A549 treated with CORT108297 at 1 μM for 4 hours (cell line): ENCODE measurements at places on chromosomes 5 and 9. TPM values are rescaled to one million over a fixed set of nuclear protein-coding genes. Genes with fewer than 3 reads are reported as not detected.

EDIL3 gene
- total RNA-seq = 0.15 to 0.48 TPM (median 0.21 TPM) in 5 replicates

CKS2 gene
- total RNA-seq = 385 to 467 TPM (median 397 TPM) in 5 replicates

RGP1 gene
- total RNA-seq = 12.8 to 17.3 TPM (median 15.8 TPM) in 5 replicates

PCDHAC1 gene
- total RNA-seq = 1.3 to 1.9 TPM (median 1.7 TPM) in 5 replicates

MEGF10 gene
- total RNA-seq = not detected in 5 replicates

AJM1 gene
- total RNA-seq = 3.3 to 4.7 TPM (median 4.6 TPM) in 5 replicates

SNCB gene
- 0.65 to 1.6 TPM (median 1.1 TPM) in 5 replicates for total RNA-seq

KIF20A gene
- 40.0 to 48.7 TPM (median 46.6 TPM) in 5 replicates for total RNA-seq

KLF9 gene
- total RNA-seq = 0.81 to 1.6 TPM (median 1.3 TPM) in 5 replicates

ELOVL7 gene
- 9.0 to 14.3 TPM (median 11.7 TPM) in 5 replicates for total RNA-seq

DNAJB5 gene
- total RNA-seq = 4.2 to 5.9 TPM (median 5.5 TPM) in 5 replicates

SHOC1 gene
- total RNA-seq = not detected in 5 replicates

PHF24 gene
- 0.03 to 0.18 TPM (median 0.10 TPM) in 5 replicates for total RNA-seq

CDX1 gene
- total RNA-seq = not detected in 5 replicates

CERCAM gene
- 32.0 to 43.1 TPM (median 38.8 TPM) in 5 replicates for total RNA-seq

LIFR gene
- 4.4 to 6.5 TPM (median 6.2 TPM) in 5 replicates for total RNA-seq

KIF12 gene
- 1.5 to 3.5 TPM (median 2.3 TPM) in 5 replicates for total RNA-seq

STPG3 gene
- 0.07 TPM in 1 of 5 replicates, not detected in the others for total RNA-seq

ISL1 gene
- total RNA-seq = 0.05 to 0.07 TPM in 2 of 5 replicates, not detected in the others
